Activated effector memory CD4-positive, alpha-beta T cell treated with Interleukin-2 at 50 U/mL for 16 hours (primary cell): ENCODE measurements at places on chromosomes 13 and 19.
A peak's percentile ranks its signal among the peaks of the same experiment; 100 is the strongest.

DNA sequence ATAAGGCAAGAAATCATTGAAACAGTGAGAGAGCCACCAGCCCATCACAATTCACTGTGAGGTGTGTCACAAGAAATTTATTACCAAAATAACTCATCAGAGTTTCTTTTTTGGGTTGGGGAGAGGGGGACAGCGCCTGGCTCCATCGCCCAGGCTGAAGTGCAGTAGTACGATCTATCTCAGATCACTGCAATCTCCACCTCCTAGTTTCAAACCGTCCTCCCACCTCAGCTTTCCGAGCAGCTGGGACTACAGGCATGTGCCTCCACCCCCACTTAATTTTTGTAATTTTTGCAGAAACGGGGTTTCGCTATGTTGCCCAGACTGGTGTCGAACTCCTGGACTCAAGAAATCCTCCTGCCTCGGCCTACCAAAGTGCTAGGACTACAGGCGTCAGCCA is 3.6 kb downstream of the IFNL1 start:
- no peak for DNase-seq

- DNase-seq, result no peak
Measured at GRCh38 chr19:48676887-48677286, 4.1 kb upstream of the NTN5 start.

- no peak for DNase-seq
Measured at GRCh38 chr13:109146393-109146792, 517.0 kb downstream of the MYO16 start.

- DNase-seq, result no peak
Measured at GRCh38 chr13:23656637-23657371, 86.6 kb downstream of the TNFRSF19 start.

DNA sequence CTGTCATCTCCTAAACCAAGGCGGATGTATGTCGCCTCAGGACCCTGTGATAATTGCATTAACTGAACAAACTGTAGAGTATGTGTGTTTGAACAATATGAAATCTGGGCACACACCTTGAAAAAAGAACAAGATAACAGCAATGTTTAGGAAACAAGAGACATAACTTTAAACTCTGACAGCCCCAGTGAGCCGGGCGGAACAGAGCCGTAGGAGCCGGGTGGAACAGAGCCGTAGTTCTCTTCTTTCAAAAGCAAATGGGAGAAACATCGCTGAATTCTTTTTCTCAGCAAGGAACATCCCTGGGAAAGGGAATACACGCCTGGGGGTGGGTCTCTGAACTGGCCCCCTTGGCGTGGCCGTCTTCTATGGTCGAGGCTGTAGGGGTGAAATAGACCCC is 31.8 kb upstream of the ZNF675 start:
- DNase-seq, result no peak

DNA sequence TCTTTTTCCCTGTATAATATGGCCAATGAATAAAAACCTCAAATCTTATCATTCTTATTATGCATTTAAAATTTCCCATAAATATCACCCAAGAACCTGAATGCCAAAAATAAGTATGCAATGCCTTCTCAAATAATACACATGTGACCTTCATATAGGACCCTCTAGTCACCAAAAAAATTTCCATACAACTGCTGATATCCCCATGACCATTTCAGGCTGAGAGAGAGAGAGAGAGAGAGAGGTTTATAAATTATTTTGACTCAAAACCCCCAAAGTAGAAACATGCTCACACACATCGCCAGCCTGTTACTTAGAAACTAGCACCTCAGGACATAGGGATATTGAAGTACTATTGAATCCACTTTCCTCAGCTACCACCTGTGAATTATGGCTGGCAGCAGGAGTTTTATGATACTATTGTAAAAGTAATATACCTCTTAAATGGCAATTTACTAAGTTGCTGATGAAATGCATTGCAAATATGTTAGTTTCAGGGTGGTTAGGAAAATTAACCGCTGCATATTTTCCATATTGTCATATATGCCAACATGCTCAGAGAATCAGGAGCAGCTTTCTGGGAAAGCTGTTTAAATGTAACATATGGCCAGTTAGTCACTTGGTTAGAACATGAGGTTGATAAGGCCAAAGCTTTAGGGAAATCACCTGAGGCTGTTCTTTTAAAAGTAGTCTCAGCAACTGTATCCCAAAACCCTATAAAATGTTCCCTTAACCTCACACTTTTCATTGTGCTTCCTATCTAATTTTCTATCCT is 230.8 kb downstream of the DCT start:
- no peak for DNase-seq

DNA sequence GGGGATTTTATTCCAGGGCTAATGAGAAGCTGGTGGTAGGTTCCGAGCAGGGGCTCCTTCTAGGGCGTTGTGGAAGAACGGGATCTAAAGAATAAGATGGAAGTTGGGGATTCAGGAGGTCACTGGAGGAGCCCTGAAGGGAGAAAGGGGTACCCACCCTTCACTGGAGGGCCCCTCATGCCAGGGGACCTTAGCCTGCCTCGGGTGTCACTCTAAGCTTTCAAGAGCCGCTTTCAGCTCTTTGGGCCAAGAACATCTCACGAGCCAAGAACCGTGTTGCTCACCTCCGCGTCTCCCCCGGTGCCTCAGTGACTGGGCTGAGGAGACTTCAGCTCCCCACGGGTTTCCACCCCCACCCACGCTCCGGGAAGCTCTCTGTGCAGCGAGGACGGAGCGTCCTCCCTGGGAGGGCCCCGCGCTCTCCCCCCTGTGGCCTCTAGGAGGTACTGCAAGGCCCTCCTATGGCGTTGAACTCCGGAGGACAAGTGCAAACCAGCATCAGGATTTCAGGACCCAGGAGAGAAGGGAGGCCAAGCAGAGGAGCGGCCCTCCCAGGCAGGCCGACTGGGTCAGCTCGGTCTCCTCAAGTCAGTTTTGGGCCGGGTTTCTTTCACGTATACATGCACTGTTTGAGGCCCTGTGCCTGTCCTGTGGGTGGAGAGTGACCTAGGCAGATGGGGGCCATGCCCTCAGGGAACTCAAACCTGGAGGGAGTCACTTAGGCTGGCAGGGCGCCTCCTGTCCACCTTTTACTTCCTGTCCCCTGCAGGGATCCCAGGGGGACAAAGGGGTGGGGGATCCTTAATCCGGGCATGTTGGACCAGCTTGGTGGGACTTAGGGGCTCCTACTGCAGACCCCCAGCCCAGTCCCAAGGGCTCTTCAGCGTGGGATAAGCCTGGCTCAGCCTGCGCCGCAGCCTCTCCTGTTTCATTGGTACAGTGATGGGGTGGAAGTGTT is 5.1 kb upstream of the KRTDAP start:
- DNase-seq, result peak; percentile 43

GRCh38 chr19:55131421-55131820 is 14.0 kb upstream of the PPP1R12C start:
- DNase-seq, result no peak

DNA sequence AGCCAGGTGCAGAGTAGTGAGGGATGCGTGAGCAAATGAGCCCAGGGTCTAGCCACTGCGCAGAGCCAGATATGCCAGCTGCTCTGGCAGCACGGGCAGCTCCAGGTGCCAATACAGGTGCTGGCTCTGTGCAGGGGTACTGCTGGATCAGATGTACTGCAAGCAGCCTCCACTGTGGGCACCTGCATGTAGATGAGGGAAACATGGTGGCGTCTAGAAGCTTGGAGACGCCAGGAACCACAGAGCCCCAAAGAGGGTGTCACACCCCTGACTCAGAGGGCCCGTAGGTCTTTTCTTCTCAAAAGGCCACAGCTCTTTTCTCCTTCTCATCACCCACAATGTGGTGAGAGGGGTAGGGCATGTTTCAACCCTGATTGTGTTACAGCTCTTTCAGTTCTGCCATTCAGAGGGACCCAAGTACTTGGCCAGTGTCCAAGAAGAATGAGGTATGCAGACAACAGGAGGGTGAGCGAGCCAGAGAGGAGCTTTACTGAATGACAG is 244.4 kb upstream of the SLITRK1 start:
- DNase-seq, result no peak

DNA sequence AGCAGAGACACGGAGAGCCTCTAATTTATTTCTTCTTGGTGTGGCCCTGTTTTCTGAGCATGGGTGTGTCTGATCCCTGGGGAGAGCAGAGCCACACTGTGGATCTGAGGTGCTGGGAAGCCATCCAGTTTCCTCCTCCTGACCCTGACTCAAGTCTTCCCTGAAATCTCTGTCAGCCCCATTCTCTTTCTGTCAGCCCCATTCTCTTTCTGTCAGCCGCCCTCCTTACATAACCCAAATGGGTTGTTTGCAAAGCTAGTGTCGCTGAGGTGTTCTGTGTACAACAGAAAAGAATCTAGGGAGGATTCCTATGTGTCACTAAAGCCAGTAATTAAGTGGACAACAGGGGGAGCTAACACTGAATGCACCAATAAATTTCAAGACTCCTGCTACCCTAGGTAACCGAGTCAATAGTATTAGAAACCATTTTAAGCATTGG is 50.2 kb downstream of the LRCH1 start:
- no peak for DNase-seq

DNA sequence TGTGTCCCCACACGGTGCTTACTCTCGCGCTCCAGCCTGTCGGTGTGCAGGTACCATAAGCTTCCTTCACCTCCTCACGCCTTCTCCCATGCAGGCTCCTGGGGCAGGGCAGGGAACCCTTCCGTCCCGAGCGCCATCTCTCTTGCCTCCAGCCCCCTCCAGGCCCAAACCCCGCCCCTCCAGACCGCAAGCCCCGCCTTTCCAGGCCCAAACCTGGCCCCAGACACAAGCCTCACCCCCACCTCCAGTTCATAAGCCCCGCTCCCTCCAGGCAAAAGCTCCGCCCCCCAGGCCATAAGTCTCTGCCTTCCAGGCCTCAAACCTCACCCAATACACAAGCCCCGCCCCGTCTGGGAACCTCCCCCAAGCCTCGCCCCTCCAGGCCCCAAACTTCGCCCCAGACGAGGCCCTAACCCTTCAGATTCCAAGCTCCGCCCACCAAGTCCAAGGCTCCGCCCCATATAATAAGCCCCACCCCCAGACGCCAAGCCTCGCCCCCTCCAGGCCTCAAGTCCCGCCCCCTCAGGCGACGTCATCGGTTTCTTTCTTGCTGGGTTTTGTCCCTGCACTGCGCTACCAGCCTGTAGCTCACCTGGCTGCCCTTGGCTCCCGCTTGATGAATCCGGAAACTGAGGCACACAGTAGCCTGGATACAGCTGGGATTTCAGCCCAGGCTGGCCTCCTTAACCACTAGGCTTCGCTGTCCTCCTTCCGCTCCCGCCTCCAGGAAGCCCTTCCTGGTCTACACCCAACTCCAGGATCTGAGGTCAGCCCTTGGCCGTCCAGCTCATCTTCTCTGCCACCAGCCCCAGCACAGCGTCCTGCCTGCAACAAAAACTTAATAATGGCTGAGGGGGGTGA is 16.1 kb downstream of the MKNK2 start:
- DNase-seq, result no peak

- no peak for DNase-seq
Measured at GRCh38 chr19:45395821-45396617, 8.8 kb downstream of the PPP1R13L start.

DNA sequence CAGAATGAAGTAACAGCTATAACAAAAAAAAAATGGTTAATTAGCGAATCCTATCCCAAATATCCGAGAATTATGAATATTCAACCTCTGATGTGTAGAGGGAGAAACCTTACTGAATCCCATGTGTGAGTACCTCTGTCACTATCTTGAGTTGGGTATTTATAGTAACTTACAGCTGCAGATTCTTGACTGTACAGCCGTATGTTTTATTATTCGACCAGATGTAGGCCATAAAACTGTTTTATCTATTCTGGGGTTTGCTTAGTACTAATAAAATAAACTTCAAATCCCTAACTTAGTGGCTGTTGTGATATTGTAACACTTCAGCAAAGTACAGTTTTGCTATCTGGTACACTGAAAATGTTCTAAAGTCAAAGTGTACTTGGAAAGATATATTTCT is 120.0 kb downstream of the EFNB2 start:
- no peak for DNase-seq
